ENCODE measurements at places on chromosomes 2 and 18.
A peak's percentile ranks its signal among the peaks of the same experiment; 100 is the strongest.

DNA sequence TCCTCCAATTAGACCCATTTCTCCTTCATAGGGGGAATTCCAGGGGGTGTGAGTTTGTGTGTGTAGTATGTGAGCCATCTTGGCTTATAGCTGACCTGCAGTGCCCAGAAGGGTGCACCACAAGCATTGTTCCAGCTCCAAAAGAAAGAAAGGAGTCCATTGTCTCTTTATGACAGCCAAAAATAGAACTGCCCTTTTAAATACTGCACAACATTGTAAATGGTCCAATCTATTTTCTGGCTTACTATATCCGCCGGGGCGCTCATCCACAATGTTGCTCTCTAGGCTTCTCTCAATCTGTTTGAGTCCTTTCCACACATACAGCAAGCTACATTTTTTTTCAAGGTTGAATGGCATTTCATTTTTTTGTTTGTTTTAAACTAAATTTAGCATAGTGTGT lies 517.5 kb downstream of the STK39 start:
- DNase-seq, result no peak

DNA sequence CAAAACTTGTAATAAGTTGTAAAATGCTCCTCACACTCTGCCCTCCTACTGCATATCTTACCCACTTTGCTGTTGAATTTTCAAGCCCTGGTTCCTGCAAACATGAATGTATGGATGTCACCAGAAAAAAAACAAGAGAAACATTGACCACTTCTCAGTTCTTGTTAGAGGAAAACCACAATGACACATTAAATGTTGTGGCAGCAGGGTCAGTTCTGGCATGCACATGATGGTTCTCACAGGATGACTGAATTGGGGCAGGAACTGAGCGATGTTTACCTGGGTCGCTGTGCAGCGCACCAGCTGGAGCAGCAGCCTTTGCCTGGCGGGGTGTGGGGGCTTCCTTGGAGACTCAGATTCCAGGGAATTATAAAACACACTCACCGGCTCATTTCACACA lies 14.0 kb upstream of the PRKCE start:
- no peak for DNase-seq

DNA sequence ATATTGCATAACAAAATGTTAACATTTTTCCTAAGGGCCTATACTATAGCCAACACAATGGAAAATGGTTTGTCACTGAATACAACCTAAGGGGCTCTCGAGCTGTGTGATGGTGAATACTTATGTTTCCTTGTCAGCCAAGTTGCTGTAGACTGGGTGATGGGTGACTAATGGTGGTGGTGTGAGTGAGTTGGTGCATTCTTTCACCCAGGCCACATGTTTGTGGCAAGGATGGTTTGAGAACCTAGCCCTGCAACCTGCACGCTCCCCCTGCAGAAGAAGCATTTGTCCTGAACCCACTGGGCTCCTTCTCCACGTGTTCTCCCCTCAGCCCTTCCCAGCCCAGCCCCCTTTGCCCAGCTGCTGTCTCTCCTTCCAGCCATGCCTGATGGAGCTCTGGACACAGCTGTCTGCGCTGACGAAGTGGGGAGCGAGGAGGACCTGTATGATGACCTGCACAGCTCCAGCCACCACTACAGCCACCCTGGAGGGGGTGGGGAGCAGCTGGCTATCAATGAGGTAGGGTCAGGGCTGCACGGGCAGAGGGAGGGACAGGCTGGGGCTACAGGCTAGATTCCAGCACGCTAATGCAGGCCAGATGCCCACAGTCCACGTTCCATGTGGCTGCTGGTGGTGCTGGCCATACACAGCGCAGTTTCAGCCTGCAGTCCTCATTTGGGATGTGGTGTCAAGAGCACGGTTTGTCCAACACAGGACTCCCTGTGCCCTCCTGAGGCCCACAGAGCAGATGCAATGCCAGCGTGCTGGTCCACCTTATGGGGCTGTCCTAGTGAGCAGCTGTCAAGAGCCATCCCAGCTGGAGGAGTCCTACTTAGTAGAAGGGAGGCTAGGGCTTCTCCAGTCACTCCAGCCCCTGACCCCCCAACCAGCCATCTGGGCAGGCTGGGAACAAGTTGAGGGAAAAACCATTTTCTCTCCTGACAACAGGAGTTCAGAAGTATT lies 65.4 kb downstream of the FAM168B start:
- DNase-seq, result peak; percentile 20

DNA sequence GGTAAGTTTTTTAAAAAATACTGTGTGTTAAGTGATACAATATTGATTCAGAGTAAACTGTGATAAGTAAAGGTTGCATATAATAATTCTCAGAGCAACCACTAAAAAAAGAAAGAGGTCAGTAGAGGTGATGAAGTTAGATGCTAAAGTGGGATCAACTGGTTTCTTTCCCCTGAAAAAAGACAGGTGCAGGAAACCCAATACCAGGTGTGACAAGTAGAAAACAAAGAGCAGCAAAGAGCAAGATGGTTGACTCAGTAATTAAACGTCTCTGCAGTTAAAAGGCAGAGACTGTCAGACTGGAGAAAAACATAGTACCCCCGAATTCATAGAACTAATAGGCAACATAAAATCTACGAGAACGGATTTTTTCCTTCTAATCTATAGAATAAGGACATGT lies 128.3 kb downstream of the ATP9B start:
- no peak for DNase-seq

DNA sequence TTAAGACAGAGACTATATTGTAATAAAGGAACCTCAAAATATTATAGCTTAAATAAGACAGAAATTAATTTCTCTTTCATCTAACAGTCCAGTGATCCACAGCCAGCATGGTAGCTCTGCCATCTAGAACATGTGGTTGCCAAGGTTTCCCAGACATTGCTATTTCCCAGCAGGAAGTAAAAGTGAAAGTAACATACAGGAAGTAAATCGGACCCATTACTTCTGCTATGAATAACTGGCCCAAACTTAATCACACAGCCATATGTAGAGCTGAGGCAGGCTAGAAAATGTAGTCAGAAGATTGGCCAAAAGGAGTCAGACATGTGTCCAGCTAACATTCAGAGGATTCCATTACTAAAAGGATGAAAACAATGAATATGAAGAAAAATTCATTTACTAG lies 71.0 kb downstream of the NOL4 start:
- no peak for DNase-seq

Data from right forelimb (tissue), 1 donor.